ENCODE measurements at places on chromosomes 2 and 18. TPM values are rescaled to one million over a fixed set of nuclear protein-coding genes. Genes with fewer than 3 reads are reported as not detected.

The RASGRP3 gene
- 44.7 TPM for polyA plus RNA-seq

The CCDC141 gene
- polyA plus RNA-seq: 3.3 TPM

GRCh38 chr2:195413422-195413821 lies 243.6 kb upstream of the SLC39A10 start:
- no peaks in the 10 kb centered on the region for H3K36me3 ChIP-seq
- DNase-seq: no peak
- H3K27me3 ChIP-seq: no peaks in the 10 kb centered on the region
- no peak overlapping the region for H3K4me3 ChIP-seq
- no peak overlapping the region for H3K27ac ChIP-seq
- H3K4me1 ChIP-seq: peaks cover 27% of the 10 kb centered on the region

- DNase-seq: no peak
- H3K27me3 ChIP-seq: no peaks in the 10 kb centered on the region
- H3K4me3 ChIP-seq: no peak overlapping the region
- no peaks in the 10 kb centered on the region for H3K36me3 ChIP-seq
- H3K4me1 ChIP-seq: no peaks in the 10 kb centered on the region
Observed at GRCh38 chr2:228318218-228318617, 136.7 kb upstream of the SPHKAP start.

The ATP5F1A gene
- 429 TPM for polyA plus RNA-seq

The TUBA3E gene
- polyA plus RNA-seq: not detected

DNA sequence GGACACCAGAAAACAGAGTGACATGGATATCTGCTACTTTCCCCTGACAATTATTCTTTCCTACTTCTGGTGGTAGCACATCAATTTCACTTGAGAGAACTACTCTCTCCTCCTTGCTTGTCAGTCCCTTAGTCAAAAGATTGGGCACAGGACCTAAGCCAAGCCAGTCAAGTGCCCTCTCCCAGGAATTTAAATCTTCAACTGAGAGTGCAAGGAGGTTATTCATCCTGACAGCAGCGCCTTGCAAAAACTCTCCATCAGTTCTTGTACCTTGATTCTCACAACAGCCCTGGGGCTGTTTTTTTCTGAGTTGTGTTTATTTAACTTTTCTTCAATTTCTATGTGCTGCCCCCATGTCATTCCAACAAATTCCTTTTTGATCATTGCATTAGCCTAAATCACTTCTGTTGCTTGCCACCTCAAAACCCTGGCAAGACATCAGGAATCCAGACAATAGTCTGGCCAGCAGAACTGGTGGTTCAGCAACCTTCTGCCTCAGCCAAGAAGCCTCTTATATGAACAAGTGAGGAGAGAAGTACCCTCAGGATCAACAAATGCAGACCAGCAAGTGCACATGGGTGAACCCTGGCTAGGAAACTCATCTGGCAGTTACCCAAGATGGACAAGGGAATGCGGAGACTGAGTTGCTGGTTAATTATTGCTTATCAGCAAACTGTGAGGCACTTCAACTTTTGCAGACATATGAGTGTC lies 19.4 kb downstream of the COL4A3 start:
- peaks cover 2% of the 10 kb centered on the region for H3K27me3 ChIP-seq
- H3K36me3 ChIP-seq: no peaks in the 10 kb centered on the region
- no peak overlapping the region for H3K4me3 ChIP-seq
- DNase-seq: no peak

DNA sequence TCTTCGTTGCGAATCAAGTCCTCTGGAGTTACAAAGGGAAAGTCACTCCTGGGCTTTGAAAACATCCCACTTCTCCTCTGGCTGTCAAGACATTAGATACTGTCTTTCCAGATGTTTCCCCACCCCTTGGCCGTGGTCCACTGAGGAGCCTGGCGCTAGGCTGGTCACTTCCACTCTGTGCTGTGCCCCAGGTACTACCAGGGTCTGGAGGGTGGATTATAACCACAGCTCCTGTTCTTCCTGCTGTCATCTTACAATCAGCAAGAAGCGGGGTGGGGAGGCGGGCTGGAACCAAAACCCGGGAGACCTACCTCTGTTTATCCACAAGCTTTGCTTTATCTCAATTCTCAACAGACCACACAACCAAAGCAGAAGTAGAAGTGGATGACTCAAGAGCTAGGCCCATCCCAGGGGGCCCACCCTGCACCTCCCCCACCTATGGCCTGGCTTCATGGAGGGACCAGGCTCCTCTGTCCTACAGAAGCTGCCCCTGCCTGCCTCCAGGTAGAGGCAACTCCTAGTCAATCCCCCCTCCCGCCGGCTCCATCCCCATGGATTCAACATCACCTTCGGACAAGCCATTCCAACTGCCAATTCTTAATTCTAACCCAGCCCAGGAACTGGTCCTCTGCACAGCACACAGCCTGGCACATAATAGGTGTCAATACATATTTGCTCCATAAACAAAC lies 17.8 kb downstream of the SMAD7 start:
- H3K27me3 ChIP-seq: no peaks in the 10 kb centered on the region
- peak overlapping the region; percentile 53 for H3K4me3 ChIP-seq
- peak overlapping the region; percentile 90 for H3K27ac ChIP-seq
- DNase-seq: peak; percentile 42
- H3K4me1 ChIP-seq: peaks cover 98% of the 10 kb centered on the region

DNA sequence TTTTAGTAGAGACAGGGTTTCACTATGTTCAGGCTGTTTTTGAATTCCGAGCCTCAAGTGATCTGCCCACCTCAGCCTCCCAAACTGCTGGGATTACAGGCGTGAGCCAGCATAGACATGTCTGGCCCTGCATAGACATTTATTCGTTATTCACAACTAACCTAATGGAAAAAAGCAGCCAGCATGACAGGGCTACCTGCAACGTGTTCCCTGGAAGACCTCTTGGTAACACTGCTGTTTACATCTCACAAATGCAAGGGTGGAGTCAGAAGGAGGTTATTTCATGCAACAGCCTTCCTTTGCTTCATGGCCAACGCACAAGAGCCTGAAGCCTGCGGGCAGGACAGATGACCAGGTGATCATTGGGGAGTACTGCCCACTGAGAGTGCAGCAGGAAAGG lies 9.2 kb downstream of the SERPINE2 start:
- H3K27me3 ChIP-seq: peaks cover 15% of the 10 kb centered on the region
- no peak overlapping the region for H3K27ac ChIP-seq

DNA sequence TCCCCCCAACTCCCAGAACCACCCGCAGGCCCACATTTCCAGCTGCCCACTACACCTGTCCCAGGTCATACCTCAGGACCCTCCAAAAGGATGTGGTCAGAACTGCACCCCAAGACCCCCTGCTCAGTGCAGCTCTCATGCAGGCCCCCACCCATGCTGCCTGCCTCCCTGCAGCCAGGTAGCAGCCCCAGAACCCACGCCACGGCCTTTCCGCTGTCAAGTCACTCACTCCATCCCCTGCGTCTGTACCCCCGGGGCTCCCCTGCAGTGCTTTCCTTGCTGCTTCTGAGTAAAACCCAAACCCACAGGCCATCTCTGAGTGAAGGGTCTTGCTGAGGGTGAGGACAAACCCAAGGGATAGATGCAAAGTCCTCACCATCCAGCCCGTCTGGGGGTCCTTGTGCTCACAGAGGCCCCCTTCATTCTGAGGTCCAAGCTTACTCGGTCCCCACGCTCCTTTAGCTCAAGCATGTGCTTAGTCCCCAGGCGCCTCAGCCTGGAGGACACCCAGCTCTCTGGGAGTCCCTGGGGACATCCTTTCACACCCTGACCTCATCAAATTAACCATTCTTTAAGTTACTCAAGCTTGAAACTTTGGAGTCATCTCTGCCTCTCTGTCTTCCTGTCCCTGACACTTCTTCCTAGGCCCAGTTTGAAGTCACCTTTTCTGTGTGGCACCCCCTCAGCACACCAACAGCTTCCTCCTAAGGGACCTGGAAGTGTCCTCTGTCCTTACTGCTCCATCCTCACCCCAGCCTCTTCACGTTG lies 130.1 kb downstream of the SMAD7 start:
- H3K27ac ChIP-seq: no peak overlapping the region
- H3K4me1 ChIP-seq: peaks cover 12% of the 10 kb centered on the region
- no peaks in the 10 kb centered on the region for H3K27me3 ChIP-seq

GRCh38 chr2:70745276-70745825 lies 22.6 kb downstream of the ADD2 start:
- peaks cover 8% of the 10 kb centered on the region for H3K36me3 ChIP-seq
- peaks cover 12% of the 10 kb centered on the region for H3K4me1 ChIP-seq
- no peak for DNase-seq

DNA sequence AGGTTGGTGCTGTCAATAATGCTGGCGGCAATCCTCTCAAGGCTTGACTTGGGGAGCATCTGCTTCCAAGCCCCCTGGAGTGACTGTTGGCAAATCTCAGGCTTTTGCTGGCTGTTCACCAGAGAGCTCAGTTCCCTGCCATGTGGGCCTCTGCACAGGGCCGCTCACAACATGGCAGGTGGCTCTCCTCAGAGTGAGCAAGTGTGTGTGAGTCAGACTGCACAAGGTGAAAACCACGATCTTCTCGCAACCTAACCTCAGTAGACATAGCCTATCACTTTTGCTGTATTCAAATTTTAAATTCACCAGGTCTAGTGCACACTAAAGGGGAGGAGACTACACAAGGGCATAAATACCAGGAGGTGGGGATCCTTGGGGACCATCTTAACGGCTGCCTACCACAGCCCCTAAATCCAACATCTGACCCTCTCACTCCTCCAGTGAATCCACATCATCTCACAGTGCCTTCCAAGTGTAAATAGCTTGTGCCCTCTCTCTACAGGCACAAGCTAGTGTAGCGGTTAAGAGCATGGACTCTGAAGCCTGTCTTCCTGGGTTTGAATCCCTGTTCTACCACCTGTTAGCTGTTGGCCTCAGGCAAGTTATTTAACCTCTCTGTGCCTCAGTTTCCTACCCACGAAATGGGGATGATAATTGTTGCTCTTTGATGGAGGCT lies 187.7 kb upstream of the CXCR4 start:
- H3K4me3 ChIP-seq: no peak overlapping the region
- H3K27ac ChIP-seq: no peak overlapping the region
- H3K4me1 ChIP-seq: peaks cover 14% of the 10 kb centered on the region
- no peaks in the 10 kb centered on the region for H3K27me3 ChIP-seq
- DNase-seq: no peak

DNA sequence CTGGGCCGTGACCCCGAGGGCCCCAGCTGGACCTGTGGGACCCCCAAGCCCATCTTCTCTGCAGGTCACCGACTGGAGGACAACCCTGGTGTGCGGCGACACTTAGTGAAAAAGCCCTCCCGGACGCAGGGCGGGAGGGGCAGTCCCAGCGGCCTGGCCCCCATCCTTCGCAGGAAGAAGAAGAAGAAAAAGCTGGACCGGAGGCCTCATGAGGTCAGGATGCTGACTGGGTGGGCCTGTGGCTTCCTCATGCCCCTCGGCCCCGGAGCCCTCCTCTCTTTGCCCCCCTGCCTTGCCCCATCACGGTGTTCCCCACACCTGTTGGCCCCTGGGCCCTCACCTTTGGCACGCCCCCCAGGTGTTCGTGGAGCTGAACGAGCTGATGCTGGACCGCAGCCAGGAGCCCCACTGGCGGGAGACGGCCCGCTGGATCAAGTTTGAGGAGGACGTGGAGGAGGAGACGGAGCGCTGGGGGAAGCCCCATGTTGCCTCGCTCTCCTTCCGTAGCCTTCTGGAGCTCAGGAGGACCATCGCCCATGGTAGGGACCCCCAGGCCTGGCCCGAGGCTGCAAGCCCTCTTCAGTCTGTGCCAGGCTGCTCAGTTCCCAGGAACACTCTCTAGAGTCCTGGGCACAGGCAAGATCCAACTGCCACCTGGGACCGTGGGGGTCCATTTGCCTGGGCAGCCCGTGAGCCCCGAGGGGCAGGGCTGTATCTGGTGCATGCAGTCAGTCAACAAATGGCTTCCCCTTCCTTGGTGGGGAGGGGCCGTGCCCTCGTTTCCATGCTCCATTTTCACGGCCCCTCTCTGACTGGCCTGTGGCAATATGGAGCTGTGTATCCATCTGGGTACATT lies 4.7 kb downstream of the SLC4A3 start:
- H3K27me3 ChIP-seq: peaks cover 16% of the 10 kb centered on the region
- no peaks in the 10 kb centered on the region for H3K36me3 ChIP-seq
- DNase-seq: no peak
- H3K27ac ChIP-seq: no peak overlapping the region

DNA sequence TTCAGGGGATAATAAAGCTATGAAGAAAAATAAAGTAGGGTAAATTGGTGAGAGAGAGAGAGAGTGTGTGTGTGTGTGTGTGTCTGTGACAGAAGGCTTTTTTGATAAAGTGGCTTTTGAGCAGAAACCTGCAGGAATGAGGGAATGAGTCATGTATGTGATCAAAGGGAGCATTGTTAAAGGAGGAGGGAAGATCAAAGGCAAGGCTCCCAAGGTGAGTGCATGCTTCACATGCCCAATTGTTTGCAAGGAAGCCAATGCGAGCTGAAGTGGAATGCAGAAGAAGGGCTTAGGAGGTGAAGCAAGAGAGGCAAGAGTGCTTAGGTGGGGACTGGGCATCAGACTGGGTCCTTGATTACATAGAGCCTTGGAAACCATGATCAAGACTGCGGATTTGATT lies 96.8 kb downstream of the DNAH6 start:
- no peaks in the 10 kb centered on the region for H3K27me3 ChIP-seq
- H3K4me1 ChIP-seq: no peaks in the 10 kb centered on the region
- no peak overlapping the region for H3K4me3 ChIP-seq
- no peaks in the 10 kb centered on the region for H3K36me3 ChIP-seq
- H3K27ac ChIP-seq: no peak overlapping the region

Measured in naive B cell (primary cell).